ENCODE measurements at places on chromosomes 16 and 17.

- no peak for DNase-seq
Measured at GRCh38 chr17:28612531-28612930, 1.5 kb downstream of the RSKR start.

GRCh38 chr16:66387817-66388332, 21.4 kb downstream of the CDH5 start:
- DNase-seq = no peak

DNA sequence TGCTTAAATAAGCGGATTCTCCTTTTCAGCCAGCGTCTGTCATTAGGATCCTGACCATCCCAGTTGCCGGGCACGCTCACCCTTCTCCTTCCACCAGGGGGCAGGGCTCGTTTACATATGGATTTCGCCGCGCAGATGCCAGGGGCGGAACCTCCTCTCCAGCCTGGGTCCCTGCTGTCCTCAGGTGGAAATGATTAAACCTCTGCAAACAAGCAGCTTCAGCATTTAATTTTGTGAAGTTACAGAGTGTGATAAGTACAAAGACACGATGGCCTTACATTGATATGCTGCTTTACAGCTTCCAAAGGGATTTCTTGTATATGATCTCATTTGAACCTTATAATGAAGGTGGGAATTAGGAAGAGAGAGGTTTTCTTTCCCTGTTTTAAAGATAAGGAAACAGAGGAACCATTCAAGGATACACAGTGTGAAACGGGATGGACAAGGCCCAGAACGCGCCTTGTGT, 3.9 kb upstream of the KRT28 start:
- peak; percentile 72 for DNase-seq

- no peak for DNase-seq
Measured at GRCh38 chr17:12967962-12968361, 49.9 kb downstream of the ELAC2 start.

- DNase-seq = no peak
Measured at GRCh38 chr17:76130473-76130872, 10.6 kb downstream of the FOXJ1 start.

DNA sequence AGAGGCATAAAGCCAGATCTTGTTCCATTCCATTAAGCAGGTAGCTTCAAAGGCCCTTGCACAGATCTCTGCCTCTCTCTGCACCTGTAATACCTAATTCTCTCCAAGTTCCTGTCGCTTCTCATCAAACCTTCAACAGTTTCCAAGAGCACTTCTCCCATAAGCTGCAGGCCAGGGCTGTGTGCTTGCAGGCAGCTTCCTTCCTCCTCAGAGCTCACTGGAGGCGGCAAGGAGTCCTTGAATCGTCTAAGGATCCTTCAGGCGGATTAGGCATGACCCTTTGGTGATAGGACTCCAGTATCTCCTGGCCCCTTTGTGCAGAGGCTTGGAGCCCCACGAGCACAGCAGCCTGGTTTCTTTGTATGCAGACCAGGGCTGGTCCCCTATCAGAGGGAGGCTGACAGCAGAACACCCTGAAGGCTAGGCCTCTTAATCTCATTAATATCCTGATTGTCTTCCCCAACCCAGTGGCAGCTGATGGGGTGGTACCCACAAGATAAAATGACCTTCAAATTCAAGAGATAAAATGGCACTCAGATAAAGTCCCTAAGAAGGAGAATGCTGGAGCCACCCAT, 19.8 kb downstream of the HNF1B start:
- DNase-seq = peak; percentile 97

GRCh38 chr17:10091046-10091445, 107.4 kb downstream of the GAS7 start:
- DNase-seq = no peak

DNA sequence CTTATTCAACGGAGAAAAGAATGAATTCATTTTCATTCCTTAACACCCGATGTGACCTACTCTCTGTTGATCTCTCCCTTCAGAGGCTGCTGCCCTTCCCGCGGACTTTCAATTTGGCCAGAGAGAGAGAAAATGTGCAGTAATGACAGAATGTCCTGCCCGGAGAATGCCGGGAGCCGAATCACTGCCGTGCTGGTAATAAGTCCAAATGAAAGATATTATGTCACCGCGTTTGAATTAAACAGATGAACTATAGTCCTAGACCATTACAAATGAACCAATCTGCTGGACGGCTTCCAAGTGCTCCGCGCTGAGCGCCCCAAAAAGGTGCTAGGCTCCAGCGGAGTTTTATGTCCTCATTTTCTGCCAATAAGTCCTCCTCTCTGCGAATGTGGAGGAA, 14.7 kb upstream of the C16orf82 start:
- no peak for DNase-seq

DNA sequence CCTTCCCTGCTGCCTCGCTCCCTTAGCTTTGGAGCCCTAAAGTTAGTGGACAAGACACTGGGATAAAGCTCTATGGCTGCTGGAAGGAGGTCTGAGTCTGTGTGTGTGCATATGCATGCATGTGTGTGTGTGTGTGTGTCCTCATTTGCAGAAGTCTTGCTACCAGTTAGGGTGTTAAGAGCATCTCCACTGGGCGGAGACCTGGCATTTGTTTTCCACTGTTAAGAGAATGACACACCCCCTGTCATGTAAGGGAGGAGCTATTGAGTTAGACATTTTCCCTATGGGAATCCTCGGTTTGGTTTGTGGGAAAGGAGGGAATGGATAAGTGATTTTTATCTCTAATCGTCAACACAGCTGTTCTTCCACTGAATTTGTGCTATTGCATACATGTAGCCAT, 24.8 kb upstream of the ARHGAP23 start:
- DNase-seq = peak; percentile 59

DNA sequence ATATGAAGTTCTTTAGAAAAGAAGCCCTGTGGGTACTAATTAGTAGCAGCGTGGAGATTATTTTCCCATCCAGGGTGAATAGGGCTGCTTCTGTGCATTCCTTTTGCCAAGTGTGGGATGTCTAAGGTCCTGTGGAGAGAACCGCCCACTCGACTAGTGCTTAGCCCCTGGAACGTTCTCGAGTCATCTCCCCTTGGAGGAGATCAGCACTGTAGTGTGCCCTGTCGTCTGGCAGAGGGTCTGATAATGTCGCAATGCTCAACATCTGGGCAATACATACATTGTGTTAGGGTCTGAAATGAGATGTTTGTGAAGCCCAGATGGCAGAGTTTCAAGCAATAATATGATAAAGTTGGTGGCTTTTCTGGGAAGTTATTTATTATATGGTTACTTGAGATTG, 64.8 kb downstream of the SPECC1 start:
- DNase-seq = peak; percentile 44

DNA sequence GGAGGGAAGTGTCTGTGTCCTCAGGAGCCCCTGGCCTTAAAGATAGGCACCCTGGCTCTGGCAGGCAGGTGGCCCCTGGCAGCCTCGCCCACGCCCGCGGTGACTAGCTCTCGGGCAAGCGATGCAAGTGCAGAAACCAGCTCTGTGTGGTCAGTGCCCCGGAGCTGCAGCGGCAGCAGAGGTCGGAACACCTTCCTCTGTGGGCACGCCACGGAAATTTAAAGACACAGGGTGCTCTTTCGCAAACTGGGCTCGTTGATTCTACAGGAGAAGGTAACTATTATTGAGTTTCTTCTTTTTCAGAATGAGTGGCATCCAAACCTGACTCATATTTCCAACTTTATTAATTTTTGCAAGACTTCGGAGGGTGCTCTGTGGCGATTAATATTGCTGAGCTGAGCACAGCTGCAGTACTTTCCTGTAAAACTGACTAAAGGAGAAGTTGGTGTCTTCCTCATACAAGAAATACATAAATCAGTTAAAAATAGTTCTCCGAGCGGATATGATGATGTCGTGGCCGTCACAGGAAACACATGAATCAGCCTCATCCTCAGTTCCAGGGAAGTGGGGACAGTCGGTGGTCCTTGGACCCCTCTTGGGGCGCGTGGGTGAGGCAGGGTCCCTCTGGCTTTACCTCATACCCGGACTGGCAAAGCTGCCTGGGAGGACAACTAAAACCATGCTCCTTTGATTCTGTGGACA, 120.2 kb downstream of the METRNL start:
- peak; percentile 9 for DNase-seq
